ENCODE measurements at places on chromosomes 2 and 18.

GRCh38 chr2:126668254-126668653 is 12.3 kb downstream of the GYPC start:
- no peak for DNase-seq

- no peak for DNase-seq
Measured at GRCh38 chr2:59184276-59185020, 943.3 kb upstream of the FANCL start.

DNA sequence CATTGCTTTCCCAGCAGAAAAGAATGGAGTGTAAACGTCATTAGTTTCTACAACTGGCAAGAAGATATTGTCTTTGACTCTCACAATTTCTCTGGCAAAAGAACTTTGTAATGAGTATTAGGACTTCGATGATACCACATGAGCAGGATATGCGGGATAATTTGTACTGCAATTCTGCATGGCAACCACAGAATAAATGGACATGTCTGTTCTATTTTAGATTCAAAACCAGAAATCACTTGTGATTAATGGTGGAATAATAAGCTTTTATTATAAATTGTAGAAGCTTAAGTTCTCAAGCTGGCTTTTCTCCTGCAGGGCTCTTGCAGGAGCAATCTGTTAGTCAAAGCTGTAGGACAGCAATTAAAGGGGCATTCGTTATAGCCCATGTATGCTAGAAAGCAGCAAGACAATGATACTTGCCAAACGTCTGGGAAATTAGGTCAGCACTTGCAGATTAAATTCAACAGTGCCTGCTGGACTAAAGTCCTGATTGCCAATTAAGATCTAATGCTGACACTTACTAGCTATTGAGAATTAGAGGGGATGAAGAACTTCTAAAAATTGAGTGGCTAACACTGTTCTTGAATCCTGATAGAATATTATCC is 177.9 kb downstream of the PTH2R start:
- DNase-seq = no peak

GRCh38 chr18:50879302-50880118 is 592 bp downstream of the ME2 start:
- DNase-seq = no peak

DNA sequence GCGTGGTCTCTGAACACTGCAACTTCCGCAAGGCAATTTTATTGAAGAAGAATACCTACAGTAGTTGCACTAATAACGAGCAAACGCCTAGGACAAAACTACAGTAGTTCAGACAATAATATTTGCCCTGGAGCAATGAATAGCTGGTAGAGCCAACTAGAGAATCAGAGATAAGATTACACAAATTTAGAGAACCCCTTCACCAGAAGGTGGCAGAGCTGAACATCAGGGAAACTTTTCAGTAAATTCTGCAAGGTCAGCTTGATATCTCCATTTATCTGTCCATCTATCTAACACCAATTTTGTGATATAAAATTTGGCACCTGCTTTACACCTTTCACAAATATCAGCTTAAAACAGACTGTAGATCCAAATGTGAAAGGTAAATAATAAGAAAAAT is 43.8 kb downstream of the CDH19 start:
- DNase-seq = no peak

DNA sequence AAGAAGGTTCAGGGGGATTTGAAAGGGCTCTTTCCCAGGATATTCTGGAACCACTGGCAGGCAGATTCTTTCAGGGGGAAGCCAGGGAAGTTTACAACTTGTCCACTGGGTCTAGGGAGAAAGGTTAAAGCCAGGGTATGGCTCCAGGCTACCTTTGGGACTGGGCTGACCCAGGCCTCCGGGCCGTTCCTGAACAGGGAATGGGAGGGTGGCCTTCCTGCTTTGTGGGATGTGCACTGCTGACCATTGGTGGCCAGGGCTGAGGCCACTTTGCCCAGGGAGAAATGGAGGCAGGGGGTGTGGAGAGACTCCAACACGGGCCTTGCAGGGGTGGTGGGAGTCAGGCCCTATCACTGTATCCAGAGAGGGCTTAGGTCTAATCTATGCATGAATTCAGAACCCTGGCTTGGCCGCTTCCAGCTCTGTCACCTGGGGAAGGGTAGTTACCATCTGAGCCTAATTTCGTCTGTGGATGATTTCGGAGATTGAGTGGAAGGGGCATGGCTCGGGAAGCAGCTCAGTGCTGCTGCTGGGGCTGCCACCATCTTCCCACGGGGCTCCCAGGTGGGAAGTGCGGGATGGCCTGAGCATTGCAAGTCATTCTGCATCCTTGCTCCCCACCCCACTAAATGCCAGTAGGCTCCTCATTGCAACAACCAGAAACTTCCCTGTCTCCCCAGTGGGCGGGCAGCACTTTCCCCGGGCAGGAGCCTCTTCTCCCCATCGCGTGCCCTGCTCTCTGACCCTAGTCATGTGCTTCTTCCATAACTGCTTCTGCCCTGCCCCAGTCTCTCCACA is 57.1 kb upstream of the OTOF start:
- DNase-seq = no peak

DNA sequence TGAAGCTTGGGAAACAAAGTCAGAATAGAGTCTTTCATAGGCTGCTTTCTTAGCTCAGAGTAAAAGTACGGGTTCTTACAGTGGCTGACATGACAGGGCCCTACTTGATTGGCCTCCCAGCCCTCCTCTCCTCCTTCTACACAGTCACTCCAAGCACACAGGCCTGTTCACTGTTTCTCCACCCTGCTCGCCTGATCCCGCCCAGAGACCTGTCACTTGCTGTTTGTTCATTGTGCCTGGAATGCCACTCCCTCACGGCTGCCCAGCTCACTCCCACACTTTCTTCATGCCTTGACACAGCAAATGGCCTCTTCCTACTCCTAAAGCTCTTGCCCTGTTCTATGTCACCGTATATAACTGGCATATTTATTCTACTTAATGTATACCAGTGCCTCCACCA is 104.8 kb downstream of the MAP4K4 start:
- DNase-seq = no peak

GRCh38 chr2:113240915-113241911 is 37.5 kb downstream of the PAX8 start:
- no peak for DNase-seq

- DNase-seq = no peak
Measured at GRCh38 chr2:3443083-3443482, 63.6 kb downstream of the TRAPPC12 start.

DNA sequence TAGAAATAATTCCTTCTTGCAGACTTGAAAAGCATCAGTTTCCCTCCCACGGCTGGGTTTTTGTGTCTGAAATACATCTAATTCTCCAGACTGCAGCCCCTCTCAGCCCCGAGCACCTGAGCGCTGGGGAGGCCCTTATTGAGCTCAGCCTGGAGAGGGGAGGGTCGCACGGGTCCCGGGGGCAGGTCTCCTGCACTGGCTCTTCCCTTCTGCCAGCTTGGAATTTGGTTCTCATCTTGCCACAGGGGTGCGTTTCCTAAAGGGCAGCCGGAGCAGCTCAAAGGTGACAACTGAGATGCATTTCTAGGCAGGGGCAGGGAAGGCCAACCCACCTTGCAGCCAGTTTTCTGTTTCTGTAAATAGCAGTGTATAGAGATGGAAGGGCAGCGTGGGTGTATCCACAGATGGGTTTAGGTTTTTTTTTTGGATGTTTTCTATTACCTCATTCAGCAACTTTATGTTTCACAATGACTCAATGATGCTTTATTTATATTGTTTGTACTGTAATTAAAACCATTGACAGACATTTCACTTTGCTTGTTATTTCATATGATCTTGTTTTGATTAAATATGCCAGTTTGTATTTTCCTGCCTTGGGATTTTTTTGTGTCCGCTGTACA is 37.0 kb downstream of the GBX2 start:
- DNase-seq = no peak

- DNase-seq = no peak
Measured at GRCh38 chr2:25524507-25524906, 148.9 kb downstream of the DTNB start.

DNA sequence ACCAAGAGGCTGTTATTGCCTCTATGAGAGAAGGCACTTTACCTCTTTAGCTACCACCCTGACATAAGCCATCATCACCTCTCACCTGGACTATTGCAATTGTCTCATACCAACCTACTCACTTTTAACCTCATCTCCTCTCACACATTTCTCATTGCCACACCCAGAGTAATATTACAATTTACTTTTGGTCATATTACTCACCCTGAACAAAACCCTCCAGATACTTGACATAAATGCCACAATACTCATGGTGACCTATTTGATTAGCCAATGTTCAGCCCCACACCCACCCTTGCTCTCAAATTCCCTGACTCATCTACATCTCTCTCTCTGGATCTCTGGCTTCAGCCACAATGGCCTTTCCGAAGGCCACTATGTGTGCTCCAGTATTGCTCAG is 90.9 kb upstream of the CDH7 start:
- no peak for DNase-seq

DNA sequence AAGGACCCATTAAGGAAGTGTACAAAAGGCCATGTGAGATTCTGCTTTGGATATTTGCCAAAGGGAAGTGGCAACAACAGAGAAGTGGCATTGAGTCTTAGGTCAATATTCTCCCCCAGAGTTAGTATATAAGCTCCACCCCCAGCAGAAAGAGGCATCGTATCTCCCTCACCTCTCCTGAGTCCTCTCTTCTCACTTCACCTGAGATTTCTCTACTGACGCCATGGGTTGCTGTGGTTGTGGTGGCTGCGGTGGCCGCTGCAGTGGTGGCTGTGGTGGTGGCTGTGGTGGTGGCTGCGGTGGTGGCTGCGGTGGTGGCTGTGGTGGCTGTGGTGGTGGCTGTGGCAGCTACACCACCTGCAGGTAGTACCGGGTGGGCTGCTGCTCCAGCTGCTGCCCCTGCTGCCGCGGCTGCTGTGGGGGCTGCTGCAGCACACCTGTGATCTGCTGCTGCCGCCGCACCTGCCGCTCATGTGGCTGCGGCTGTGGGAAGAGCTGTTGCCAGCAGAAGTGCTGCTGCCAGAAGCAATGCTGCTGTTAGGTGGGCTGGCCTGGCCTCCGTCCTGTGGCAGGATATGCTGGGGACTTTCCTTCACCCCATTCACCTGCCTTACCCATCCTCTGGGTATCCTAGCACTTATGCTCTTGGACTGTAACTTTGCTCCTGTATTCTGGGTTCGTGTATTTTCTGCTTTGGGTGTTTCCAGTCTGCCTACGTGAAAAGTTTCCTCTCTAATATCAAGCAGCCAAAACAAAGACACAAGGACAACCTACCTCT is 5.9 kb downstream of the SCYGR3 start:
- no peak for DNase-seq

All from DMS79 (cell line).